ENCODE measurements at places on chromosomes 4 and X. TPM values are rescaled to one million over a fixed set of nuclear protein-coding genes. Genes with fewer than 3 reads are reported as not detected.

Gene SMIM14
- polyA plus RNA-seq, result 13.9 TPM

- H3K4me3 ChIP-seq, result no peak overlapping the region
- H3K4me1 ChIP-seq, result no peaks in the 10 kb centered on the region
- H3K36me3 ChIP-seq, result no peaks in the 10 kb centered on the region
- H3K27ac ChIP-seq, result no peak overlapping the region
- no peak for DNase-seq
These were observed 7.9 kb upstream of the AMBN start for GRCh38 chr4:70583952-70584834.

- H3K27me3 ChIP-seq, result no peaks in the 10 kb centered on the region
- peak overlapping the region; percentile 89 for H3K27ac ChIP-seq
- peak overlapping the region; percentile 86 for H3K4me3 ChIP-seq
- peaks cover 20% of the 10 kb centered on the region for H3K4me1 ChIP-seq
- H3K36me3 ChIP-seq, result peaks cover 2% of the 10 kb centered on the region
These were observed 1.7 kb downstream of the SH3D19 start for GRCh38 chr4:151323667-151324066.

DNA sequence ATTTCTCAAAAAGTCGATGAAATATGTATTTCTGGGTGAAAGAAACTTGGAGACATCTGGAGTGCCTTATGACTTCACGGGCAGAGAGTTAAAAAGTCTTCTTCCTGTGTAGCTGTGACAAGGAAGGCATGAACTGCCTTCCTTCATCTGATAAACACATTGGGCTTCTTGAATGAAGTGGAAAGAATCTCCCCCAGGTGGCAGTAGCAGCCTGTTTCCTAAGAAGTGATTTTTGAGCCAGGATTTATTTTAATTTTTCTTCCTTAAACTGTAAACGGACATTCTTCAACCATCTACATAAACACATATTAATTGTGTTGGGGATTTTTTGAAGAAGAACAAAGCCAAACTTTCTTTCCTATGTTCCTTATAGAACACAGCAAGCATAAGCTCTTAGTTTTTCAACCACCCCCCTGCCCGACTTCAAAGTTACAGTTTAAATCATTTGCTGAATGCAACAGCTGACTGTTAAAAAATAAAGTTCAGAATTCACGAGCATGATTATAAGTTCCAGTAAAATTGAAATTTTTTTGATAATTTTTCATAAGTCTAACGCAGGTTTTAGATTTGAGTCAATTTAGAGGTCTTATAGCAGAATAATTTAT lies 980 bp upstream of the GIMD1 start:
- DNase-seq, result peak; percentile 52
- H3K36me3 ChIP-seq, result no peaks in the 10 kb centered on the region
- H3K27me3 ChIP-seq, result no peaks in the 10 kb centered on the region
- H3K27ac ChIP-seq, result no peak overlapping the region

DNA sequence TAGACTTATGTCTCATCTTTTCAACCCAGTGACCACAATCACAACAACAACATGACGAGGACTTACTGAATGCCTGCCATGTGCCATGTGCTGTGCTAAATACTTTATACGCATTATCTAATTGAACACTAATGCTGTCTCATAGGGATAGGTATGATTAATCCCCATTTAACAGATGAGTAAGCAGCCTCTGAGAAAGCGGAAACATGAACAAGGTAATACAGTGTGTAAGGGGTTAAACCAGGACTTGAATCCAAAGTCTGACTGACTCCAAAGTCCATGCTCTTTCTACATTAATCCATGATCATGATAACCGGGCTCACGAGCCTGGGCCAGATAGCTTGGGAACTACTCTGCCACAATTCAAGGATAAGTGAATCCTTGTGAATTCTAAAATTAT lies 105.3 kb upstream of the MBNL3 start:
- no peaks in the 10 kb centered on the region for H3K27me3 ChIP-seq
- H3K36me3 ChIP-seq, result no peaks in the 10 kb centered on the region
- peak; percentile 40 for DNase-seq

DNA sequence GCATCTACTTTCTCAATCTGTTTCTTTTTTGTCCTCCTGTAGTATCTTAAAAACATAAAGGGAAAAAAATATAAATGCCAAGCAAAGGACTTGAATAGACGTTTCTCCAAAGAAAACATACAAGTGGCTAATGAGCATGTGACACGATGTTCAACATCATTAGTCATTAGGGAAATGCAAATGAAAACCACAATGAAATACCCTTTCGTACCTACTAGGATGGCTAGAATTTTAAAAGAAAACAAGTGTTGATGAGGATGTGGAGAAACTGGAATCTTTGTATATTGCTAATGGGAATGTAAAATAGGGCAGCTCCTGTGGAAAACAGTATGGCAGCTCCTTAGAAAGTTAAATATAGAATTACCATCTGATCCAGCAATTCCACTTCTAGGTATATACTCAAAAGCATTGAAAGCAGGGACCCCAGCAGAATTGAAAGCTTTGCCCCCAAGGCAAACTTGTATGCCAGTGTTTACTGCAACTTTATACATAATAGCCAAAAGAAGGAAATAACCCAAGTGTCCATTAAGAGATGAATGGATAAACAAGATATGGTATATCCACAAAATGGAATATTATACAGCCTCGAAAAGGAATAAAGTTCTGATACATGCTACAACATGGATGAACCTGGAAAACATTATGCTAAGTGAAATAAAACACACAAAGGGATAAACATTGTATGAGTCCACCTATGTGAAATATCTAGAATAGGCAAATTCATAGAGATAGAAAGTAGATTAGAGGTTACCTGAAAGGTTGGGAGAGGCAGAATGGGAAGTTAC lies 138.3 kb downstream of the SH3KBP1 start:
- H3K4me3 ChIP-seq, result no peak overlapping the region
- H3K36me3 ChIP-seq, result no peaks in the 10 kb centered on the region
- no peaks in the 10 kb centered on the region for H3K4me1 ChIP-seq

All from keratinocyte (primary cell).